Suppressor macrophage treated with lipopolysaccharide for 4 hours (primary cell): ENCODE measurements at places on chromosomes 5 and 9.

- DNase-seq, result no peak
Measured at GRCh38 chr5:10880934-10881333, 119.9 kb upstream of the DAP start.

DNA sequence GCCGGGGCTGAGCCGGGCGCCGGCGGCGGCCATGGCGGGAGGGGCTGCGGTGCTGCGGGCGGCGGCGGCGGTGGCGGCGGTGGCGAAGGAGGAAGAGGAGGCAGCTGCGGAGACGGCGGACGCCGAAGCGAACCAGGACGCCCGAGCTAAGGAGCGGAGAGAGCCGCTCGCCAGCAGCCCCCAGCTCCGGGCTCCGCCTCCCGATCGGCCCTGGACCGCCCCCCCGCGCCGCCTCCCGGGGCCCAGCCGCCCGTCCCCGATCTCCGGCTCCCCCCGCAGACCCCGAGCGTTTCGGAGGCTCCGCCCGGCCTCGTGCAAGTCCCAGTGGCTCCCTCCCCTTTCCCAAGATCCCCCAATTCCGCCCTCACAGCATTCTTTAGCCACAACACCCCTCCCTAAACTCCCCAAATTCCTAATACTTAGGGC lies at the start of gene ASTN2:
TSS of gene ASTN2 (minus strand) at position 152 of the 426 bp plus-strand sequence. CDS start at position 33, 119 bp downstream.
- no peak for DNase-seq

- DNase-seq, result no peak
Measured at GRCh38 chr5:155983954-155984353, 343.0 kb upstream of the SGCD start.

GRCh38 chr5:157269761-157270272 lies 3.9 kb downstream of the CYFIP2 start:
- DNase-seq, result peak; percentile 57

DNA sequence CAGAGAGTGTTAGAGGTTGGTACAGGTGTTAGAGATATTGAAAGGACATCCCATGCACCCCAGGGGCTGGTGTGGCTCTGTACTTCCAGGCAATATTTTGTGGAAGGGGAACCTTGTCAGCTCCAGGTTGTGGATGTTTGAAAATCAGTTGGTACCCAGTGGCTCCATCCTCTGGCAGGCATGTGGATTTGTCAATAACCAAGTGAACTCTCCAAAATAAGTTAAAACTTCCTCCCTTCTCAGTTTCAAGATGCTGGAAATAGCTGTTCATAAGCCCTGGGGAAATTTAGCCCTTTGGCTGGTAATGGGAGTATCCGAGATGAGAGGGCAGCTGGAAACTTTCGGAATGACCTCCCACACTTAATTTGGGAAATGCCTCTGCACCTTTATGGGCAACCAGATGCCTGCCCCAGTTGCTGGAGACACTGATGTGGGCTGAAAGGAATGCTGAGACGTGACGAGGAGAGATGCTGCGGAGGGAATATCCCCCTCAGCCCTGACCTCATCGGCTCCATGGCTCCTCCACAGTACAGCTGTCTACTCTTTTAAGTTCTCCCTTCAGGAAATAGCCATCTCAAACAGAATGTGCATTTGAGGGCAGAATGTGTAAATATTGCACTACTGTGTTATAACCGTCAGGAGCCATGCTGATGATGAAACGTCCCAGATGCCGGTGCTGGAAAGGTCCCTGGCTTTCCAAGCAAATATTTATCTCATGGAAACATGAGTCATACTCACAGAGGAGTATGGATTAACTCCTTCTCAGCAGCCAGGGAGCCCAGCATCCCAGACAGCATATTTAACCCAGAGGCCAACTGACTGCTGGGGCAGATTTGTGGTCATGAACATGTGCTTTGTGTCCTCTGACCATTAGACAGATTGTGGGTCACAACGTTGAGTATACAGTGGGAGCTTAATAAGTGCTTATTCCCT lies 29.5 kb downstream of the TGFBI start:
- no peak for DNase-seq

DNA sequence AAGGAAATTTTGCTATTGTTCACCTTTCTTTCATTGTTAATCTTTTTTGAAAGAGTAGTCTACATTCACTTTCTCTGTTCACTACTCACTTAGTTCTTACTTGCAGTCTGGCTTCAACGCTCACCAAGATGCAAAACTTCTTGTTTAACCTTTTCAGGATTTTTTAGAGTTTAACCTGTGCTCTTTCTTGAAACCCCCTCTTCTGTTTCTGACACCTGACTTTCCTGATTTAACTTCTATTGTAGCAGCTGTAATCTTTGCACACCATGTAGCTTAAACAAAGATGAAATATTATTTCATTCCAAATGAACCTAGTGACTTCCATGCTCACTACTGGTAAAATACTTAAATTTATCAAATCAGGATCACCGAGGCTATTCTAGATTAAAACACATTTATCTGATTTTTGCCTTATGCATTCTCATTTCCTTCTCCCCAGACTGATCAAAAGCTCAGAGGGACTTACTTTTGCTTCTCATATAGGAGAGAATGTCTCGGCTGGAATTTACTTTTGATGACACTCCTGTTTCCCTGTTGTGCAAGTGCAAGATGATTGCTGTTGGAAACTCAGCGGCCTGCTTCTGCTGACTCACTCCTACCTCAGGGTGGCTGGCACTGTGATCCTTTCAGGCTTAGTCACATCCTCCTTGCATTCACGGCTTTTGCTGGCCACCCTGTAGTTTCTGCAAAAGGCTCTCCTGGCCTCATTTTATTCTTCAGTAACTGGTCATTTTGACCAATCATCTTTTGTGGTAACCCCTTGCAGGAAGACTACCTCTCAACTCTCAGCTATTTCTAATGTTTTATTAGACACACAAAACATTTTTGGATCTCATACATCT lies 109.3 kb upstream of the IFNE start:
- DNase-seq, result peak; percentile 91

DNA sequence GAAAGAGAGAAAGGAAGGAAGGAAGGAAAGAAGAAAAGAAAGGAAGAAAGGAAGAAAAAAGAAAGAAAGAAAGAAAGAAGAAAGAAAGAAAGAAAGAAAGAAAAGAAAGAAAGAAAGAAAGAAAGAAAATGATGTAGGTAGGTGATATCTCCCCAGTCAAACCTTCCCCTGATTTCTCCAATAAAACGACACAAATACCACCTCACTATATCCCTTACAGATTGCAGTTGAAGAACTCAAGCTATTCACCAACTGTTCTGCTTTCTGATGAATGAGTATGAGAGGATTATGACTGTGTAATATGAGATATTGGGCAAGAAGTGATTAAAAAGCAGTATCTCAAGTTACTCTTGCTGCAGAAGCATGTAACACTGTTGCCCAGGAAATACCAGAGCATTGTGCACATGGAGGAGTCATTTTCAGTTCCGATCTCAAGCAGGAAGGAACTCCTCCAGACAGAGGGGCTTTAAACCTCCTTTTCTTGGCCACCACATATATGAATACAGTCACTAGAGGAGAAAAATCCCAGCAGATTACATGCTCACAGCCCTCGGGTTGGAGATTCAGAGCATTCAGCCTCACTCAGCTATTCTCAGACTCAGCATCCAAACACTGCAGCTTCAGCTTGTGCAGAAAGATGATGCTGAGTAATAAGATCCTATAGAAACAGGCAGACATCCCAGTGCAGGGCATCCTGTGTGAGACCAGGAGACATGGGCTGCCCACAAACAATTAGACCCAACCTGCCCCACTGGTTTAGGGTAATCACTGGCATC lies 61.4 kb downstream of the UGCG start:
- peak; percentile 91 for DNase-seq

- no peak for DNase-seq
Measured at GRCh38 chr9:134088063-134088725, 20.4 kb upstream of the BRD3 start.

GRCh38 chr5:165622864-165623536 lies 2117.6 kb downstream of the MAT2B start:
- DNase-seq, result peak; percentile 25

DNA sequence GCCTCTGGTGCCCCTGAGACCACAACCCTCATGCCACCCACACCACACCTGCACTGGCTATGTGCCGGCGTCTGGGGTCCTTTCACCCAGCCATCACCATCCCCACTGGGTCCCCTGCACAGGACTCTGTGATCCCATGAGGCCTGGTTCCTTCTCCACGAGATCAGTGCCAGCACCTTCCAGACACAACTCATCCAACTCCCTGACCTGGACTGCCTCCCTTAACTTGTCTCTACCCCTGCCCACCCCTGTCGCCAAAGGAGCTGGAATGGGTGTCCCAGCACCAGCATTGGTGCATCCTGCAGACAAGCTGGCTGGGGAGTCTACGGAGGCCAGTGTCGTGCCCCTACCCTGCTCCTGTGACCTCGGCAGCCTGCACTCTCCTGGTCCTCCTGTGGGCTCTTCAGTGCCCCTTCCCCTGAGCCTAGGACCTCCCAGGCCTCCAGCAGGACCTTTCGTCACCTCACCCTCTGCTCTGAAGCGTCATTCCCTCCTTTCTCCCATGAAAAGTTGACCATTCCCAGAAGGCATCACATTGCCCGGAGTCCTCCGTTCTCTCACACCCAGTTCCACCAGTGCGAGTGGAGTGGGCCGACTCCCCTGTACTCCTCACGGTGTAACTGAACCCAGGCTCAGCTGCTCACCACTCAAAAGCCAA lies 87.7 kb downstream of the NSUN2 start:
- no peak for DNase-seq

DNA sequence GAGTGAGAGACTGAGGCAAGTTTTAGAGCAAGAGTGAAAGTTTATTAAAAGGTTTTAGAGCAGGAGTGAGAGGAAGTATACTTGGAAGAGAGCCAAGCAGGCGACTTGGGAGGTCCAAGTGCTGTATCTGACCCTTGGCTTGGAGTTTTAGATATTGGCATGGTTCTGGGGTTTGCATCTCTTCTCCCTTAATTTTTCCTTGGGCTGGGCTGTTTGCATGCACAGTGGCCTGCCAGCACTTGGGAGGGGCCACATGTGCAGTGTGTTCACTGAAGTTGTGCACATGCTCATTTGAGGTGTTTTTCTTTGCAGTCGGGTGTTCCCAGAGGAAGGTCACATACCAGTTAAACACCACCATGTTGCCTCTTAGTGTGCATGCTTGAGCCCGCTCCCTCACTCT lies 464.1 kb downstream of the DMRT2 start:
- DNase-seq, result no peak

- no peak for DNase-seq
Measured at GRCh38 chr5:15573590-15573989, 73.6 kb downstream of the FBXL7 start.

DNA sequence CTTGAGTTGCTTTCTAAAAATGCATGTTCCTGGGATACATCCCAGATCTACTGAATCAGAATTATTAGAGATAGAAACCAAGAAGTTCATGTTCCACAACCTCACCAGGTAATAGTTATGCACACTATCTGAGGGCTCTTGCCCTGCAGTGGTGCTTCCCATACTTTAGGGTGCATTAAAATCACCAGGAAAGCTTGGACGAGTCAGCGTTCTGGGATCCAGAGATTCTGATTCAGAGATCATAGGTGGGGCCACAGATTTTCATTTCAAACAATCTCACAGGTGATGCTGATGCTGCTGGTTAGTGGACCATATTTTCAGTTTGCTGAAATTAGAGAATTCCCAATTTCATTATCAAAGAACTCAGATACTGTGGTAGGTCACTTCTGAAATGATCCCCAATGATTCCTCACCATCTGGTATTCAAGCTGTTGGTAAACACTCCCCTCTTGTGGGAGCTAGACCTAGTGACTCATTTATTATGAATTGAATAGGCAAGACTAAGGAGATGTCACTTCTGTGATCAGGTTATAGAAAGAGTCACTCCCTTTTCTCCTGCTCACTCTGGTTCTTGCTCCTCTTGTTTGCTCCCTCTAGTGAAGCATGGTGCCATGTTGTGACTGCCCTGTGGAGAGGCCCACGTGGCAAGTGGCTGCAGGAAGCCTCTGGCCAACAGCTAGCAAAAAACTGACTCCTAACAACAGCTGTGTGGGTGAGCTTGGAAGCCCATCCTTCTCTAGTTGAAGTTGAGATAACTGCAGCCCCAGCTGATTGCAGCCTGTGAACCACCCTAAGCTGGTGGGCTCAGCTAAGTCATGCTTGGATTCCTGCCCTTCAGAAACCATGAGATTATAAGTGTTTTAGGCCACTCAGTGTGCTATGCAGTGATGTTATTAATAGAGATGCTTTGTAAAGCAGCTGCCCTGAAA lies 59.8 kb downstream of the SH3TC2 start:
- no peak for DNase-seq

- DNase-seq, result peak; percentile 67
Measured at GRCh38 chr9:129487658-129488483, 133.0 kb downstream of the C9orf50 start.

DNA sequence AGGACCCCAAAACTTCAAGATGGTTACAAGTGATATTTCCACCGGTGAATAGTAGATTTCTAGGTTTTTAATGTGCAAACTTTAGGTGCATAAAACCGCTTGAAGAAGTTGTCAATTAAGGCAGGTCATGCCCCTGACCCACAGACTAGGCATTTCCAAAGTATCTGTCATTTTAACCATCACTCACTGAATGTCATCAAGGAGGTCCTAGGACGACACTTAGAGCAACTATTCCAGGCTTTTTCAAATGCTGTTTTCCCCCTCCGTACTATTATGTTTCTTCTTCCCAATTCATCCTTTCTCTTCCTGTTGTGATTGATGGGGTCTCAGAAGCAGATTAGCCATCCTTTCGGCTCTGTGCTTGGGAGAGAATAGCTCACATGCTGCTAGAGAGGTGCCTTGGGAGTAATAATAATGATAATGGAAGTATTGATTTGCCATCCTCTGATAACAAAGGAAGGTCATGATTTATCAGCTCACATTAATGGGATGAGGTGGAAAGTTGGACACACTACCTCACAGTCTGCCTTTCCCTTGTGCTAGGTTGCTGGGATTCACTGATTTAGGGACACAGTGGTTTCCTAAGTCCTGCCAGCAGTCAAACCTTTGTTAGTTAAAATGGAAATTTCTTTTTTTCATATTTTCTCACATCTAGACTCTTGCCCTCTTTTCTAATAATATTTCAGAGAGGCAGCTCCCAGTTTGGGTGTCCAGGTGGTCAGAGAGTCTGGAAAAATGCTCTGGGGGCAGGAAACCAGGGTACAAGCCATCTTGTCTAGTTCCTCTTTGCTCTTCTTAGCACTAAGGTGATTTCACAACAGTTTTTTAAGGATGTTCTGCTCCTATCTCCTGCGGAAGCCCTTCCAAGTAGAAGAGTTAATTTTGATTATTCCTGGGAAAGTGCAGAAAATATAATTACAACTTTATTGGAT lies 67.0 kb downstream of the PTTG1 start:
- DNase-seq, result no peak

DNA sequence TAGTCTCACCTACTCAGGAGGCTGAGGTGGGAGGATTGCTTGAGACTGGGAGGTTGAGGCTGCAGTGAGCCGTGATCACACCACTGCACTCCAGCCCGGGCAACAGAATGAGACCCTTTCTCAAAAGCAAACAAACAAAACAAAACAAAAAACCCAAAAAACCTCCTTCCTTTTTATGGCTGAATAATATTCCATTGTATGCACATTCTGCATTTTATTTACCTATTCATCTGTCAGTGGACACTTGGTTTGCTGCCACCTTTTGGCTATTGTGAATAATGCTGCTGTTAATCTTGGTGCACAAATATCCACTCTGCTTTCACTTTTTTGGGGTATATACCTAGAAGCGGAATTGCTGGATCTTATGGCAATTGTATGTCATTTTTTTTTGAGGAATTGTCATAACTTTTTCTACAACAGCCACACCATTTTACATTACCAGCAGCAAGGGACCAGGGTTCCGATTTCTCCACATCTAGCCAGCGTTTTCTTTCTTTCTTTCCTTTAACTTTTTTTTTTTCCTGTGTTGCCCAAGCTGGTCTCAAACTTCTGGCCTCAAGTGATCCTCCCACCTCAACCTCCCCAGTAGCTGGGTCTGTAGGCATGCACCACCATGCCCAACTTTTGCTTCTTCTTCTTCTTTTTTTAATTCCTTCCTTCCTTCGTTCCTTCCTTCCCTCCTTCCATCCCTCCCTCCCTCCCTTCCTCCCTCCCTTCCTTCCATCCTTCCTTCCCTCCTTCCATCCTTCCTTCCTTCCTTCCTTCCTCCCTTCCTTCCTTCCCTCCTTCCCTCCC lies 30.6 kb downstream of the NKX2-5 start:
- DNase-seq, result peak; percentile 55
